ENCODE measurements at places on chromosomes 3 and 15. TPM values are rescaled to one million over a fixed set of nuclear protein-coding genes. Genes with fewer than 3 reads are reported as not detected.

DNA sequence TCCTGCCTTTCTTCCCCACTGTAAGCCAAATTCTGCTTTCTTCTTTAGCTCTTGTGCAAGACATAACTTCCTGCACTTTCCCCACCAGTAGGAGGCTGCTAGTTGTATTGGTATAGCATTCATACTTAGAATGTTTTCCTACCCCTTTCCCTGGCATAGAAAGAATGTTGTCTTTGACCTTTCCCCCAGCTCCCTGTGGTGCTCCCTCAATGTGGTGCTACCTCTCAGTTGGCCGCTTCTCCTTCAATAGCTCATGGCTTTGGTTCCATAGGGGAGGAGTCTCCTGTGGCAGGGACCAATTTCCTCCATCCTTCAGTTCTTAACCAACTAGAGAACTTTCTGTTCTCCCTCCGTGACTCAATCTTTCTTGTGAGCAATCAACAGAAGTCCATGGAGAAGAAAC, 67.5 kb upstream of the AKAP13 start:
- no peak for DNase-seq

DNA sequence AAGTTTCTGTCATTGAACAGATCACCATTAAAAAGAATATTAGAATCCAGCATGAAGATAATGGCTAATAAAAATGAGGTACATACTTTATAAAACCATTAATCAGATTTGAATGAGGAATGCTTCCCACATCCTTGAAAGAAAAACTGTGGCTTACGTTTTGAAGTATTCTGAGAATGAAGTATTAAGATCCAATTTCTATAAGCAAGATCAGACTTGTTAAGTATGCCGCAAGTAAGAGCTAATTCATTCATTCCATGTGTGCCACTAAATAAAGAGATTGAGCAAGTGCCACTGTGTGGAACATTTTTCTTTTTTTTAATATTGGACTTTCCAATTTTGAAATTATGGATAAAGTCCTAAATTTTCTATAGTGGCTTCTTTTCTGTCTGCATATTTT, 30.6 kb downstream of the NMD3 start:
- no peak for DNase-seq

DNA sequence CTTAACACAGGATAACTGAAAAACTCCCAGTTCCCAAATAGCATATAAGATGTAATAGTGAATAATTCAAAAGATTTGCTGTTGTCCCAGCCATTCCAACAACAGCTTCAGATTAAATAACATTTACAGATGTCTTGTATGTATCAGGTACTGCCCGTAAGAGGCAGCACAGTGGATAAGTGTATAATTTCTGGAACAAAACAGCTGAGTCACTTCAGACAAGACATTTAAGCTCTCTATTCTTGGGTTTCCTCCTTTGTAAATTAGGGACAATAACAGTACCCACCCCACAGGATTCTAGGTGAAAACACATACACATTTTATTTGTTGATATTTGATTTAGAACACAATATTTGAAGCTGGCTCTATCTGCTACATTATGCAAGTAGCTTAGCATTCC, 2.6 kb upstream of the WWTR1 start:
- no peak for DNase-seq

The SMCO1 gene
- total RNA-seq: not detected

The RTP4 gene
- 3.9 TPM for total RNA-seq
